ENCODE measurements at places on chromosomes 5 and 9.

GRCh38 chr9:123825342-123826060, 104.4 kb downstream of the DENND1A start:
- no peak for DNase-seq

DNA sequence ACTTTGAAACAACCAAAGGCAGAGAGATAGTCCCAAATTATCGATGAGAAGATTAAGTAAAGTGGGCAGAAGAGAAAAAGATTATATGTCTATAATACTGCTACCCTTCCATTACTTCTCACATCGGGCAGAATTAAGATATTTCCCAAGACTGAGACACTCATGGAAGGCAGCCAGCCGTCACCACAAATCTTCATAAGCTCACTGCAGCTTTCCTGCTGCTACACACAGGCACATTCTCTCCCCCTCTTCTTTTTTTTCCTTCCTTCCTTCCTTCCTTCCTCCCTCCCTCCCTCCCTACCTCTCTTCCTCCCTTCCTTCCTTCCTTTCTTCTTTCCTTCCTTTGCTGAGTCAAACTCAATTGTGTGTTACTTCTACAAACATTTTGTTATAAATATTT, 58.7 kb upstream of the SPATA31C2 start:
- no peak for DNase-seq

GRCh38 chr9:32873131-32873530, 89.8 kb downstream of the TMEM215 start:
- no peak for DNase-seq

DNA sequence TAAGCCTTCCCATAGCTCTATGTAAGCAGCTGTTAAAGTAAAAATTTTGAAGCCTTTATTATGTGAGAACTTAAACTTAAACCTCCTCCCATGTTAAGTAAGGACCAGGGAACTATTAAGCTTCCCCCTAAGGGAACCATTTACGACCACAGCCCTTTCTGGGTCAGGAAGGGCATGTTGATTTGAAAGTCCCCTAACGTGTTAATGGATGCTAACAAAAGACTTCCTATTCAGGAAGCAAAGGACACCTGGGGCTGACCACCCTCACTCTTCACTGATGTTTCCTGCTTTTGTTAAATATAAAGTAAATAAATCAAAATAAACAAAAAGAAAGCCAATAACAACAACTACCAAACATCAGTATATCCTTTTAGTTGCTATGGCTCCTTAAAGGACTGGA, 170.6 kb upstream of the RFX3 start:
- DNase-seq: no peak

GRCh38 chr9:122346478-122347347, 24.1 kb upstream of the PTGS1 start:
- peak; percentile 9 for DNase-seq

DNA sequence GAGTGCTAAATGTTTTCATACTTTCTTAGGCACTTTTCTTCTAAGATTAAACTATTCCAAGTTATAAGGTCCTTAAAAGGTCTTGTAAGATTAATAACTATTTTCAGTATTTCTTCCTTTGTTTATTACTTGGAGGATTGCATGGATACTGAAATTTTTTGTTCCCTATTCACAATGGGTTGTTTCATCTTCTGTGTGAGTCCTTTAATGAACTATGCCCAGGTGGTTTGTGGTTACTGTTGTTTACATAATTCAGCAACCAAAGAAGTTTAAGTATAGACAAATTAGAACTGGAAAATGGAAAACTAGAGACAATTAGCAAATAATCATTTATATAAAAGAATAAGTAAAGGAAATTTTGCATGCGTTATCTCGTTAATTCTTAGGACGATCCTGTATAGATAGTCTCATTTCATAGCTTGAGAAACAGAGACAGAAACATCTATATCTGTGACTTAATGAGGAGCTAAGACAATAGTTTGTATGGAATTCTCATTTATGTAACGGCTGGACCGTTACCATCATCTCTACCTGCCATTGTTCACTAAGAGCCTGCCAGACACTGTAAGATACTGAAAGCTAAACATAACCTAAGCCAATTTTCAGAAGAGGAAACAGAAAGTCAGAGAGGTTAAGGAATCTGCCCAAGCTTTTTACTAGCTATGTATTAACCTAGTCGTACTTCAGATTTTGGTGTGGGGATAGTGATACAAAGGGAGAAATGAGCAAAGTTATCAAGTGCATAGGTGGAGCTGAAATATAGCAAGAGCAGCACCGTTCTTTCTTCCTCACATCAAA, 148.2 kb downstream of the PAM start:
- DNase-seq: no peak
